ENCODE measurements at places on chromosomes 2 and 18.

DNA sequence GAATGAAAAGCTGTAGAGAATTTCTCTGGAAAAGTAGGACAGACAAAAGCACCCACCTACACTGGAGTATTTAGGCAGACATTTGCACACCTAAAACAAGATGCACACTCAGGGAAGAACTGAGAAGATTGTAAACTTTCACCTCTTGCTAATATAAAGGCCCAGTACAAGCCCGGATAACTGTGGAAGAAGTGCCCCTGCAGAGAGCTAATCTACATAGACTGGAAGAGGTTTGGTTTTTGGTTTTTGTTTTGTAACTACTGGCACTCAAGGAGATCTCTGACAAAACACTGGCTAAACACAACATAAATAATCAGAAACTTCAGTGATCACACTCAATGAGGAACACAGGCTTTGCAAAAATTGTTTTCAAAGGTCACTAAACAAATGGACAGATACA lies 782.2 kb upstream of the SLC8A1 start:
- DNase-seq = no peak

DNA sequence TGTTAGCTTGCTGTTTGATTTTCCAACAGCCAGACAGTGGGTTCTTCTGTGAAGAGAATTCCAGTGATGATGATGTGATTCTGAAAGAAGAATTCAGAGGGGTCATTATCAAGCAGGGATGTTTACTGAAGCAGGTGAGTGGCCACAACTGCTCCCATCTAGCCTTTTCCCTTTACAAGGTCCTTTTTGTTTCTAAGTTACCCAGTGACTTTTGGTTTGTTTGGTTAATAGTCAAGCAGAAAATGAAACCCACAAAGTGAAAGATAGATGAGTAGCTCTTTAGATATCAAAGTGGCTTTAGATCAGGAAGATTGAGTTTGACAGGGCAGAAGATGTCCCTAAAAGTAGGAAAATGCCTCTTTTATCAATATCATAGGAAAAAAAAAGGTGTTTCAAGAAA lies 23.3 kb downstream of the PLEK start:
- no peak for DNase-seq

GRCh38 chr18:22678486-22678885 lies 254.6 kb upstream of the RBBP8 start:
- DNase-seq = no peak

DNA sequence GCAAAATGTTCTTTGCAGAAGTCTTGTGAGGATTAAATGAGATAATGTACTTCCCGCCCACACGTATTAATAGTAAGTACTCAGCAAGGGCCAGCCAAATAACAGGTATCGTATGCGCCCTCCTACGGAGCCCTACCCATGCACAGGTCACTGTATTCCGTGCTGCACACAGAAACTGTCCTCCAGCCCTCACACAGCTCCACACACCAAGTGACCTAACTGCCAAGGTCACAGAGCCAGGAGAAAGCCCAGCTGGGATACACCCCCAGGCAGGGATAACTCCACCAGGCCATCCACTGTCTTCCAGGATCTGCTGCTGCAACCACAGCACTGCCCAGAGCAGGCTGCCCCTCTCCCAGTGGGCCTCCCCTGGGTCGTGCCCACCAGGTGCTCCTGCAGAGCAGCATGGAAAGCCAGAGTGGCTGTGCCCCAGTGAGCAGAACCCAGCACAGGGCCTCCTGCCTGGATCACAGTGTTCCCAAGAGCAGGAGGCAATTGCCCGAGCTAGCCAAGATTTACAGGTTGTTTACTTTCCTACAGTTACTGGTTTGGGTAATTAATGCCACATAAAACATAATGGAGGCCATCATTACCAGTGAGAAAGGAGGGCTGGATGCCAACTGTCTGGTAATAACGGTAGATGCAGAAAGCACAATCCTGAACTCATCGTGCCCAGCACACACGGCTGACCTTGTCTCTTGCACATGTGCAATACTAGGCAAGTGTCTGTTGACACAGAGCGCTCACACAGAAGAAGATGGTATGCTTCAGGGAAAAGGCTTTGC lies 24.4 kb downstream of the TFCP2L1 start:
- no peak for DNase-seq
